ENCODE measurements at places on chromosomes 2 and 18. TPM values are rescaled to one million over a fixed set of nuclear protein-coding genes. Genes with fewer than 3 reads are reported as not detected.

- H3K27ac ChIP-seq: no peak overlapping the region
- no peak overlapping the region for H3K4me3 ChIP-seq
- H3K36me3 ChIP-seq: no peaks in the 10 kb centered on the region
- no peaks in the 10 kb centered on the region for H3K27me3 ChIP-seq
- peaks cover 5% of the 10 kb centered on the region for H3K4me1 ChIP-seq
Observed at GRCh38 chr2:204472375-204472774, 72.9 kb upstream of the PARD3B start.

DNA sequence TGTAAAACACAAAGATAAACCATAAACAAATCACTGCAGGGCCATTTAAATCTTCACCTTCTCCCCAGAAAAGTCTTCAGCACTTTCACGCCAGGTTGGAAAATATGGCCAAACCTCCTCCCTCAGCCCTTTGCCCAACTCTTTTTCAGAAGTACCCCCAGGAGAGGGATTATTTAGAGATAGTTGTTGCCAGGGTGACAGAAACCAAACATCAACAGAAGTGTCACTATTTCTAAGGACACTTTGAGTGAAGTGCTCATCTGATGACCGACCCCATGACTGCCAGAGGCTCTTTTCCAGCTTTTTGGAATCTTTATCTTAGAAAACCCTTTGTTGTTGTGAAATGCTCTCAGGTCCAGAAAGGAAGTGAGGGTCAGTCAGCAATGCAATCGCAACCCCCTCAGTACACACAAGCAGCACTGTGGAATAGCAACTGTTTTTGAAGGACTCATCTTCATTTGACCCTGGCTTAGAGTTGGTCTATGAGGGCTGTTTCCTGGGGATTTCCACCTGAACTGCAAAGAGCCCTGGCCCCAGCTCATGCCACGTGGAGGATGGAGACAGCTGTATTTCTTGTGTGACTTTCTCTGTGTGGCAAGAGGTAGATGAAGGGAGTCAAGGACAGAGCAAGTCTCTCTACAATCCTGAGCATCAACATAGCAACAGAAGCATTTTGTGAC lies 114.0 kb upstream of the STON1 start:
- H3K27me3 ChIP-seq: no peaks in the 10 kb centered on the region
- no peak overlapping the region for H3K4me3 ChIP-seq
- no peaks in the 10 kb centered on the region for H3K36me3 ChIP-seq
- H3K4me1 ChIP-seq: peaks cover 40% of the 10 kb centered on the region
- no peak for DNase-seq
- no peak overlapping the region for H3K27ac ChIP-seq

DNA sequence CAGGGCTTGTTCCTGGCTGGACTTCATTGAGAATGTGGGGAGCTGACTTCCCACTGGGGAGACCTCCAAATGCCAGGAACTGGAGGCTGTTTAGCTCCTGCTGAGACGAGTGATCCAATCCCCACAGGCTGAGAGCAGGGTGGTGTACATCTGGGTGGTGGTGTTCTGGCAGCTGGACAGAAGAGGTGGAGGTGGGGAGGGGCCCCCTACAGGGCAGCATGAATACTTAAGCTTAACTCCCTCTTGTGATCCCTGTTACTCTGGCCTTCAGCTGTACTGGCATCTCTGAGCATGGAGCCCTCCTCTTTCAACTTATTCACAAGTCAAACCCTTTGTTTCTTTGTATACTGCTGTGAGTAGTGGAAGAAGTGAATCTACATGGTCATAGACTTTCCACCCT lies 167.8 kb upstream of the LYPD1 start:
- no peak overlapping the region for H3K27ac ChIP-seq
- H3K4me1 ChIP-seq: no peaks in the 10 kb centered on the region
- DNase-seq: no peak
- H3K4me3 ChIP-seq: no peak overlapping the region

DNA sequence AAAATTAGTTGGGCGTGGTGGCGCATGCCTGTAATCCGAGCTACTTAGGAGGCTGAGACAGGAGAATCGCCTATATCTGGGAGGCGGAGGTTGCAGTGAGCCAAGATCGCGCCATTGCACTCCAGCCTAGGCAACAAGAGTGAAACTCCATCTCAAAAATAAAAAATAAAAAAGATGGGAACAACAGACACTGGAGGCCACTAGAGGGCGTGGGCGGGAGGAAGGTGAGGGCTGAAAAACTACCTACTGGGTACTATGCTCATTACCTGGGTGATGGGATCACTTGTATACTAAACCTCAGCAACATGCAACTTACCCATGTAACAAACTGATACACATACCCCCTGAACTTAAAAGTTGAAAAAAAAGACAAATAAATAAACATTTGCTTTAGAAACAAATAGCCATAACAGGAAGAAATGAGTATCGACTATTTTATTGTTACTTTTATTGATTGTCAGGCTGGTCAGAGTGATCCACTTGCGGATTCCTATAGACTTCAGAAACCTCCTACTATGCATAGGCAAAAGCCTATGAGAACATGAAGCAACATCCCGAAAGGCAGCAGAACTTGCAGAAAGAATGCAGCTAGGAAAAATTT lies 61.0 kb downstream of the TMEM163 start:
- H3K27ac ChIP-seq: no peak overlapping the region
- no peak overlapping the region for H3K4me3 ChIP-seq
- no peaks in the 10 kb centered on the region for H3K27me3 ChIP-seq

DNA sequence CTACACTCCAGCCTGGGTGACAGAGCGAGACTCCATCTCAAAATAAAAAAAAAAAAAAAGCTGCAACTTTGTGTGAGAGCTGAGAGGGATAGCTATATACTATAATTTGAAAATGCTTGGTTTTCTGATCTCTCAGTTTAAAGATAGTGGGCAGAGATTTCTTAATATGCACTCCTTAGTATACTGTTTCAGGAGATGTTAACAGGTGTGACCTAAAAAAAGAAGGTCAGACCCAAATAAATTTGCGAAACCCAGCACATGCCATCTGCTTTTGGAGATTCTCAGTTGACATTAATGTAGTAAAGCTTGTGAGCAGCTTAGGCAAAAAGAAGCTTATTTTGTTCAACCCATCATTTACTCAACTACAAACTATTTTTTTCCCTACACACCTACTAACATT lies 37.4 kb downstream of the ZC3H6 start:
- H3K27me3 ChIP-seq: no peaks in the 10 kb centered on the region
- no peaks in the 10 kb centered on the region for H3K4me1 ChIP-seq
- H3K27ac ChIP-seq: no peak overlapping the region
- peaks cover 12% of the 10 kb centered on the region for H3K36me3 ChIP-seq
- H3K4me3 ChIP-seq: no peak overlapping the region
- no peak for DNase-seq

- no peak overlapping the region for H3K4me3 ChIP-seq
- no peaks in the 10 kb centered on the region for H3K27me3 ChIP-seq
- no peak for DNase-seq
Observed at GRCh38 chr2:196113061-196113974, 44.7 kb upstream of the DNAH7 start.

DNA sequence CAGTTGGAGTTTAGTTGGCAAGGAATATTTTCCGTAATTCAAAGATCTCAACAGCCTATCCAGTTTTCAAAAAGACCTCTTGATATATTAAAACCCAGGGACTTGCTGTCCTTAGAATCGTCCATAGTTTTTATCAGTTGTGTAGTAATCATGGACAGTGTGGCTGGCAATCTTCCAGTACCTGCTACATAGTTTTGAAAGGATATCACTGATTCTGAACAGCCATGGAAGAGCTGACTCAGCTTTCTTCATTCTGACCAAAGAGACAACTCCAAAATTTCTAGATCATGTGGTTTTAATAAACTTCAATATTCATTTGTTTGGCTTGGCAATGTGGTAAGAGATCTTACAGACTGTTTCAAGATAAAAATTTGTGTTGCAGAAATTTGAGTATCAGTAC lies 616.7 kb downstream of the TDRD15 start:
- H3K36me3 ChIP-seq: no peaks in the 10 kb centered on the region
- no peak for DNase-seq

GRCh38 chr2:229748950-229749349 lies 34.6 kb upstream of the DNER start:
- H3K4me1 ChIP-seq: no peaks in the 10 kb centered on the region
- H3K36me3 ChIP-seq: no peaks in the 10 kb centered on the region
- no peak overlapping the region for H3K4me3 ChIP-seq
- H3K27me3 ChIP-seq: peaks cover 4% of the 10 kb centered on the region
- H3K27ac ChIP-seq: no peak overlapping the region

DNA sequence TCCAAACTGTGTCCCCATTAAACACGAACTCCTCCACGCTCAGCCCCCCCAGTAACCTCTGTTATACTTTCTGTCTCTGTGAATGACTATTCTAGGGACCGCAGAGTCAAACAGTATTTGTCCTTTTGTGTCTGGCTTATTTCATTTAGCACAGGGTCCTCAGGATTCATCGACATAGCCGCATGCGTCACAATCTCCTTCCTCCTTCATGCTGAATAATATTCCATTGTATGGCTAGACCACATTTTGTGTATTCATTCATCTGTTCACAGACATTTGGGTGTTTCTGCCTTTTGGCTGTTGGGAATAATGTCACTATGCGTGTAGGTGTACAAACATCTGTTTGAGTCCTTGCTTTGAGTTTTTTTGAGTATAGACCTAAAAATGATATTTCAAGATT lies 80.9 kb downstream of the SH3RF3 start:
- H3K4me3 ChIP-seq: no peak overlapping the region
- H3K27me3 ChIP-seq: no peaks in the 10 kb centered on the region
- peaks cover 33% of the 10 kb centered on the region for H3K4me1 ChIP-seq

GRCh38 chr2:219495531-219496122 lies 3.1 kb upstream of the GMPPA start:
- H3K4me3 ChIP-seq: no peak overlapping the region
- peaks cover 28% of the 10 kb centered on the region for H3K4me1 ChIP-seq
- H3K27me3 ChIP-seq: no peaks in the 10 kb centered on the region
- peak overlapping the region; percentile 97 for H3K27ac ChIP-seq
- peaks cover 22% of the 10 kb centered on the region for H3K36me3 ChIP-seq

DNA sequence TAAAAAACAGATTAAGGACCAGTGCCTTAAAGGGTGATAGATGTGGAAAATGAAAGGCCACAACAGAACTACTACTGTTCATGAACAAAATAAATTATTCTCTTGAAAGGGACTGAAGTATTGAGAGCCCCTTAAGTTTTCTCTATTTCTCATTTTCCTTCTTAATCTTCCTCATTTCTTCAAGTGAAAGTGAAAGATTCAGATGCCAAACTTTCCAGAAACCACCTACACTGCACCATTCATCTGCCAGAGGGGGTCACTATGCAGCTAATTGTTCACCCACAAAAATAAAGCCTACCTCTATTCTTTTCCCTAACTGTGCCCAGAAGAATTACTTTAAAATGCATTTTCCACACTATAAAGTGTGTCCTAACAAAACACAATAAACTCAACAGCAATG lies 140.1 kb downstream of the NR4A2 start:
- H3K27ac ChIP-seq: no peak overlapping the region
- H3K4me1 ChIP-seq: no peaks in the 10 kb centered on the region
- no peak overlapping the region for H3K4me3 ChIP-seq
- DNase-seq: no peak

RBFA gene
- 32.0 TPM for total RNA-seq
